Activated naive CD8-positive, alpha-beta T cell treated with anti-CD3 and anti-CD28 coated beads, Interleukin-2, amount 10 ng/mL, durations not matched to agents 7 days and 5 days (primary cell): ENCODE measurements at places on chromosomes 11 and 22. TPM values are rescaled to one million over a fixed set of nuclear protein-coding genes. Genes with fewer than 3 reads are reported as not detected.

The OPCML gene
- total RNA-seq, result not detected

DNA sequence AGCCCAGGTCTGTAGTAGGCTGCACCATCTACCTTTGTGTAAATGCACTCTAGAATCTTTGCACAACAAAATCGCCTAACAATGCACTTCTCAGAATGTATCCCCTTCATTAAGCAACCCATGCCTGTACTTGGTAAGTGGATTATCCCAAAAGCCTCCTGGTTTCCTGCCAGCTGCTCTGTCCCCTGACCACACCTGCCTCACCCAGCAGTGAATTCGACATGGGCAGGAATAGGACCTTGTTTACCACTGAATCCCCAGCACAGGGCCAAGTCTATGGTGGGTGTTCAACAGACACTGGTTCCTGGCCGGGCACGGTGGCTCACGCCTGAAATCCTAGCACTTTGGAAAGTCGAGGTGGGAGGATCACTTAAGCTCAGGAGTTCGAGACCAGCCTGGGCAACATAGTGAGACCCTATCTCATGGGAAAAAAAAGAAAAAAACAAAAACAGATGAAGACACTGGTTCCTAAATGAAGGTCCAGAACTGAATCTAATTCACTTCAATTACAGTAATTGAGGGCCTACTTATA is 5.1 kb upstream of the SYCE3 start:
- DNase-seq, result no peak

- no peak for DNase-seq
These were observed 19.2 kb upstream of the ADSL start for GRCh38 chr22:40326905-40327735.

GRCh38 chr22:26890870-26891269 is 233.5 kb downstream of the MIAT start:
- DNase-seq, result no peak

DNA sequence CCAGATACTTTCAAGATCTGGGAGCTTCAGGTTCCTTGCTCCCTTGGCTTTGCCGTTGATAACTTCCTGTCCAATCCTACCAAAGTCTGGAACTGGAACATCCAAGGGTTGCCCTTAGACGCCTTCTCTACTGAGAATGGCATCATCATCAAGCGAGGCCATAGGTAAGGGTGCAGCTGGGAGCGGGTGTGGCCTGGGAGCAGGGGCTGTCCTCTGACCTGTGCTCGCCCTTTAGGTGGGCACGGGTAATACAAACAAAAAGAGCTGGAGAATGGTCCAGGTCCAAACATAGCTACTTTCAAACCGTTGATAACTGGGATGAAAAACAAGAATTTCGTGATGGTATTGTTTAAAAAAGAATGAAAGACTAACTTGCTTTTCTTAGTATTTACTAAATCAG is 25.0 kb downstream of the CASP12 start:
- no peak for DNase-seq

- no peak for DNase-seq
These were observed 582.2 kb downstream of the LRRC4C start for GRCh38 chr11:40877256-40877655.

- peak; percentile 40 for DNase-seq
These were observed 700 bp upstream of the DEPDC5 start for GRCh38 chr22:31753005-31753633.

- DNase-seq, result no peak
These were observed 21.8 kb upstream of the OR5AN1 start for GRCh38 chr11:59336931-59337330.

- no peak for DNase-seq
These were observed 12.2 kb downstream of the ARAP1 start for GRCh38 chr11:72740060-72740424.

GRCh38 chr22:19841641-19842392 is 12.9 kb downstream of the GNB1L start:
- DNase-seq, result no peak

DNA sequence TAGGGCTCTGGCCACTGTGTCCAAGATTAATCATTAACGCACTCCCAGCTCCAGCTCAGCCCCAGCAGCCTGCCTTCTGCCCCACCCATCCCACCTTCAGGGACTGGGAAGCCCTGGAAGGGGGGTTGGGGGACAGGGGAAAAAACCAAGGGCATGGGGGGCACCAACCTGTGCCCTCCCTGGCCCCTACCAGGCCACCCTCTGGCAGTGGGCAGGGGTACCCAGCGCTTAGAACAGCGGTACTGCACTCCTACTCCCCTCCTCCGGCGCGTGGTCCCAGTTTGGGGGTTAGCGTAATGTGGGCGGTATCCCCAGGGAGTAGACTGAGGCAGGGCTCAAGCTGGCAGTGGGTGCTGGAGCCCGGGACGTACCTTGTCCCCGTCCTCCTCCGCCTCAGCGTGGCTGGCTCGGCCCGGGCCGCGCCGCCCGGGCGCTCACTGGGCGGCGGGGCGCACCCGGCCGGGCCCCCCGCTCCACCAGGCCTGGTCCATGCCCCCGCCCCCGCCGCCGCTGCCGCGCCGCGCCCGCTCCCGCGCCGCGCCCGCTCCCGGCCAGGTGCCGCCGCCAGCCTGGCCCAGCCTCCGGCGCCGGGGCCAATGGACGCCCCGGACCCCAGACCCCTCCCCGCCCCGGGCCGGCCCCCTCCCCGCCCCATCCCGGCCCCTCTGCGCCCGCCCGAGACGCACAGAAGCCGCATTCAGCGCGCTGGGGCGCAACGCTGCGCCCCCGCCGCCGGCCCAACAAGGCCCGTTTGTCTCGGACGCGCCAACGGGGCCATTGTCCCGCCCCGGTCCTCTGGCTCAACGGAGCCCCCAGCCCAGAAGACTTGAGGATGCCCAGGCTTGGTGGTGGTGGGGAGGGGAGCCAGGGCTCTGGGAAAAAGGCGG is at the start of gene GAL3ST1:
TSS of gene GAL3ST1 (minus strand) at position 571 of the 887 bp plus-strand sequence. CDS start 17,273 bp downstream, outside the sequence.
- no peak for DNase-seq

DNA sequence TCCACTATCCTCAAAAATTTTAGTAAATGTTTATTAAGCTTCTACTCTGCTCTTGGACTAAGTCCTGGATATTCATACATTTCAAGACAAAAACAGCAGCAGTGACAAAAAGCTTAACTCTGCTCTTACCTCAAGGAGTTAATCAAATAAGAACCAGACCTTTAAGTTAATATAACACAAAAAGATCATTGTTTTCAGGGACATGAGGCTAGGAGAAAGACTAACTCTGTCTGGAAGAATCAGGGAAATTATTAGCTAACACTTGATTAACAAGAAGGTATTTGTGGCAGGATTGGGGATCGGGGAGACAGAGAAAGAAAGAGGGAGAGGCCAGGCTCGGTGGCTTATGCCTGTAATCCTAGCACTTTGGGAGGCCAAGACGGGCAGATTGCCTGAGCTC is 74.4 kb downstream of the PPP2R1B start:
- no peak for DNase-seq
